ENCODE measurements at places on chromosomes 6 and 20.

GRCh38 chr6:40410821-40411220 lies 176.3 kb downstream of the LRFN2 start:
- DNase-seq, result no peak

- DNase-seq, result no peak
Measured at GRCh38 chr20:20489648-20490341, 121.9 kb downstream of the INSM1 start.

GRCh38 chr6:170227521-170227983 lies 63.3 kb downstream of the DLL1 start:
- DNase-seq, result no peak

DNA sequence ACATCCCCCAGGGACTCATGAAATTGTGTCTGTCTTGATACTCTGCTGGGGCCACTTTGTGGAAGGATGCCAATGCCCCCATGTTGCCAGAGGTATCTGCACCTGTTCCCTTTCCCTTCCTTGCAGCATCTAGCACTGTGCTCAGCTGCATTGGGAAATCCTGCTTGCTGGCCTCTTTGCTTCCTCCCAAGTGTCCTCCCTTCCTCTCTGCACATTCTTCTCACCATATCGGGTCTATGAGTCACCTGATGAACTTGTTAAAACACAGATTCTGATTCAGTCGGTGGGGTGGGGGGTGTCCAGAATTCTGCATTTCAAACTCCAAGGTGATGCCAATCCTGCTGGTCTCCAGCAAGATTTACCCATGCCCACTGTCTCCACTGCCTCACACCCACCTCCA lies 467.8 kb downstream of the PTPRT start:
- DNase-seq, result no peak

- peak; percentile 58 for DNase-seq
Measured at GRCh38 chr20:32155017-32155981, 45.8 kb downstream of the TM9SF4 start.

GRCh38 chr20:44212792-44213191 lies 2.2 kb upstream of the OSER1 start:
- no peak for DNase-seq

DNA sequence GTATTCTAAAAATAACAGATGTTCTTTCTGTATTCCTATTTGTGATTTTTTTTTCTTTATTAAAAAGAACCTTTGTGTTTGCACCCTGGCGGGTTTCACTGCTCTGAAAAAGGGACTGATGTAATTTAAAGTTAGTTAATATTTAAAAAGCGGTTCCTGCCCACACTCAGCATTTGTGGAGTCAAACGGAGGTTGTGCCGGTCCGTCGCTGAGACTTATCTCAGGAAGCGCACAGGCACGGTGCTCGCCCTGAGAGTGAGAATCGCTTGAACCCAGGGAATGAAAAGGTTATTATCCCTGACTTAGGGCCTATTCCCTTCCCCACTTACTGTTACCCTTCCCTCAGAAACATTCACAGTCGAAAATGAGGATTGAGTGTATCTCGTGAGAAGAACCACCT lies 366.7 kb downstream of the THBS2 start:
- no peak for DNase-seq

DNA sequence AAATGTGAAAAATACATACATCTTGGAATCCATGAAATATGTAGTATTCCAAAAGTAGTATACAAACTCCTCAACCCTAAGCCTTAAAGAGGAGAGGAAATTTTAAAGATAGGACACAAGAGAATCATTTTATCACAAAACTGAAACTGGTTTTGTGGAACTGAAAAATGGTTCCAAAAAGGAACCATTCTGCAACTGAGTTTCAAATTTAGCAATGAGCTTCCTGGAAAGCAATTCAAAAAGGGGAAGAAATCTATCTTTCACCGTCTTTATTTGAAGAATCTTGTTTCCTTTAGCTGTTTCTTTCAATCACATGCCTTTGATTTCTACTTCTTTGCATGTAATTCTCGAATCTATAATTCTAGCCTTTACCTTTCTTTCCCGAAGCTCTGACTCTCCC lies 32.2 kb upstream of the LAMP5 start:
- no peak for DNase-seq

- no peak for DNase-seq
Measured at GRCh38 chr20:37358366-37359150, 12.6 kb downstream of the SRC start.

DNA sequence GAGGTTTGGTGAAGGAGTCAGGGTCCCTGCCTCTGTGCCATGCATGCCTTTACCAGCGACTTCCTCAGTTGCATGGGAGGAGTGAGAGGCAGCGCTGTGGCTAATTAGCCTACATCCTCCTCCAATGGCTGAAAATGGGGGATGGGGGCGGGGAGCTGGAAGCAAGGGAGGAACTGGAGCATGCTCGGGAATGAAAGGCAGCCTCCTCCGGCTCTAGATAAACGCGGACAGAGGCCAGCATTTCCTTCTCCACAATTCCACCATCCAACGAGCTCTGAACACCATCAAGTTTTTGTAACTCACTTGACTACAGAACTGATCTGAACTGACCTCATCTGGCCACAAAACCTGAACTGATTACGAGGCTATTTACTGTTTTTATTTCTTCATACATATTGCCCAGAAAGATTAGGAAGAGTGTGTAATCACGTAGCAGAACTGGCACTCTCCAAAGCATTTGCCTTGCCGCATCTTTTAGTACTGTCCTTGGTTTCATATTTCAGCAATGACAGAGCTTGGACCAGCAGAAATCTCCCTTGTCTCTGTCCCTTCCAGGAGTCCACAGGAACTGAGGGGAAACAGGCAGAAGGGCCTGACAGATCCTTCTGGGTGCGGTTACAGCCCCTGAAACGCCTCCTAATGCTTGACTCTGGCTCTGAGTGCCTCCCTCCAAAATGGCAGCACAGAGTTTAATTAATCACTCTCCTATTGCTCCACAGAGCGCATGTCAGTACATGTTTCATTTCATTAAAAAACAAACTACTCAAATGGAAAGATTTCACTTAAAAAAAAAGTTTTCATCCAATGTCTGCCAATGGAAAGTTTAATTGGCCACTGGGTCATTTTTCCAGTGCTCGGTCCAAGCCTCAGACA lies 58.2 kb upstream of the TRAF3IP2 start:
- DNase-seq, result no peak

DNA sequence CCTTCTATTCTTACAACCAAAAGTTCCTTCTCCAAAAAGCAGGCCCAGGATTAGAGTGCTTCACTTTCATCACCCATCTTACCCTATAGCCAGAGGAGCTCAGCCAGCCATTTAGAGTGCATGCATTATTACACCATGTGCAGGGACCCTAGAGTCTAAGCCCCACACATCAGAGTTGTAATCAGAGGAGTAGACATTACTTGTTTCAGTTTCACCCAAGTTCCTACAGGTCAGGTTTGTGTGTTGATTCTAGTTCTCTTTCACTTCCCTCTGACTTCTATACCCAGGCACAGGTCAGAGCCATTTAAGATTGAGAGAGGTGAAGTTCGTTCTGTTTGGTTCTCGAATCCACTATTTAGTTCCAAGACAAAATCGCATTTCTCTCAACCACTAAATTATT lies 16.3 kb upstream of the ARFGEF3 start:
- peak; percentile 25 for DNase-seq

DNA sequence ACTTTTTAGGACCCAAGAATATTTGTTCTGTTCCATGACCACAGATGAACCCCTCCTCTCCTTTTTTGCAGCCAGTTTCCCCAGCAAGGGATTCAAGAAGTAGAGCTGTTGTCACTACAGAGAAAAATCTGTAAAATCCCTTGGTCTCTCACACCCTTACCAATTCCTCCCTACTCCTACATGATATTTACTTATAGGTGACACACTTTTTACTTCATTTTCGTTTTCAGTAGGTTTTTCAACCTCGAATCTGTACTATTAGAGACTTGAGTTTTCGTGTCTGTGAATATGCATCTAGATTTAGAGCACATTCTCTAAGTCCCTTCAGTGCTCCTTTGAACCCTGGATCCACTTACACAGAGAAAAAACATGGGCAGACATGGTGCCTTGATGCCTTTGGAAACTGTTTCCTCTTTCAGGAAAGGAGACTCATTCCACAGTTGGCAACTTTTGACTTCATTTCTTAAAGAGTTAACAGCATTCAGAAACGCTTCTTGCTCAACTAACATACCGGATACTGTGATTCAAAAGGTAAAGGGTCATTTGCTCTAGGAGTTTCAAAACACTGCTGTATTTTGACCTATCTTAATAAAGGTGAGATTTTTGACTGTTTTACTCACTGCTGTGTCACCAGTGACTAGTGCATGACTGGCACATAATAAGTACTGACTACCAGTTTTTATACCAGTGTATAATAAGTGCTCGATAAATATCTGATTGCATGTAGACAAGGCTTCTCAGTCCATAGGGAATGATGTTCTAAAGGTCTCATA lies 50.6 kb downstream of the LAMA4 start:
- no peak for DNase-seq

DNA sequence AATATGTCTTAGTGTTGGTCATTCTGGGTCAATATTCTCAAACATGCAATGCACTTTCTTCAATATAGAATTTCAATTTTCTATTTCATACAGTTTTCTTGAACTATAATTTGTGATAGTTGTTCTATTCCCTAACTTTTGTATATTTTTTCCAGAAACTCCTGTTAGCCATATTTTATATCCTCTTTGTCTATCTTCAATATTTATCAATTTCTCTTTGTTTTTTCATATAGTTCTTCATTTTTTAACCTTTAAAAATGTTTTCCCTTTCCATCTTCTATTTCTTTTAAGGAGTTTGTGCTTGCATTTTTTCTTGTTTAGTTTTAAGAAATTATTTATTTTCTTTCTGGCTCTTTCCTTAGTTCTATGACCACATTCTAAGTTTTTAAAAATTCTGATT lies 42.0 kb upstream of the MBOAT1 start:
- no peak for DNase-seq

DNA sequence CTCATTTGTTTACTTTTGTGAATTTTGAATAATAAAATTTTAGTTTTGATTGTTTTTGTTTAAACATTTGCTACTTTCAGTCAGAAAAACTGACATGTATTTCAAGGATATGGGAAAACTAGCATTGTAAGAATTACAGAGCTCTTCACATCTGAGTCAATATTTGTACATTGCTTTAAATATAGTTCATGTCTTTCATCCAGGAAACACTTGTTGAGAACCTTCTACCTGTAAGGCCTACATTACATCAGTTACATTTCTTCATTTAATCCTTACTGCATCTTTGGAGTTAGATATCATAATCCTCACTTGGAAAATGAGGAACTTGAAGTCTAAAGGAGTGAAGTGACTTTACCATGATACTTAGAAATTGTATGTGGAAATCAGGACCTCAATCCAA lies 242.9 kb downstream of the KCNQ5 start:
- no peak for DNase-seq

GRCh38 chr6:163745536-163746400 lies 331.2 kb downstream of the QKI start:
- DNase-seq, result no peak

GRCh38 chr6:30227763-30228487 lies 14.7 kb upstream of the TRIM26 start:
- peak; percentile 27 for DNase-seq

DNA sequence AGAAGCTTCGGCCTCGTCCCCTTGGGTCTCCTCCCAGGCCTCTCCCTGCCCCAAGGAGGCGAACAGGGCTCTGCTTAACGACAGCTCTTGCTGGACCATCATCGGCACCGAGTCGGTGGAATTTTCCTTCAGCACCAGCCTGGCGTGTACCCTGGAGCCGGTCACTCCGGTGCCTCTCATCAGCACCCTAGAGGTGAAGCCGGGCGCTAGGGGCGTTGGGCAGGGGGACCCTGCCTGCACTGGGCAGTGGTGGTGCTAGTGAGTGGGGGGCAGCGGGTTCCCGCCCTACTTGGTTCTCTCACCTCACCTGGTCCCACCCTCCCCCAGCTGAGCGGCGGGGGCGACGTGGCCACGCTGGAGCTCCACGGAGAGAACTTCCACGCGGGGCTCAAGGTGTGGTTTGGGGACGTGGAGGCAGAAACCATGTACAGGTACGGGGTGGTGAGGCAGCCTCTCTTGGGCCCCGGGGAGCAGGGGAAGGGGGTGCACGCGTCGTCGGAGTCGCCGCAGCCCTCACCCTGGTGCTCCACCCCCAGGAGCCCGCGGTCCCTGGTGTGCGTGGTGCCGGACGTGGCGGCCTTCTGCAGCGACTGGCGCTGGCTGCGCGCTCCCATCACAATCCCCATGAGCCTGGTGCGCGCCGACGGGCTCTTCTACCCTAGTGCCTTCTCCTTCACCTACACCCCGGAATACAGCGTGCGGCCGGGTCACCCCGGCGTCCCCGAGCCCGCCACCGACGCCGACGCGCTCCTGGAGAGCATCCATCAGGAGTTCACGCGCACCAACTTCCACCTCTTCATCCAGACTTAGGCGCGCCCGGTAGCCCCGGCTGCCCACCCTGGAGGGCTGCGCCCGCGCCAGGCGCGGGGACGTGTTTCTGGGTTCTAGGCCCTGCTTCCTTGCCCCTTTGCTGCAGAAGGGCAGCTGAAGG lies 8.3 kb upstream of the MATN4 start:
- no peak for DNase-seq

DNA sequence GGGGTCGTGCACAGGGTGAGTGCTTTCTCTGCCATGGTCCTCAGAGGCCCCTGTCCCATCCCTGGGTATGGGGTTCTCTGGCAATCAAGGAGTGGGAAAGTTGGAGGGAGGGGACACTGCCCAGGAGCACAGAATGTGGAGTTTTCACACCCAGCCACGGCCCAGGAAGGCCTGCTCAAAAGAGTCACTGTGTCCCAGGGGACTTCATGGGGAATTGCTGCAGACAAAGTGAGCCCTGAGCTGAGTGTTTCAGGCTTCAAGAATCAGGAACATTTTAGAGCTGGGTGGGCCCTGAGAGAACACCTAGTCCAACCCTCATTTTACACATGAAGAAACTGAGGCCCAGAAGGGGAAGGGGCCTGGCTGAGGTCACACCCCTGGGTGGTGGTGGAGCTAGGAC lies 5.7 kb downstream of the MAPK13 start:
- no peak for DNase-seq

- no peak for DNase-seq
Measured at GRCh38 chr6:90304308-90304707, 7.7 kb upstream of the BACH2 start.

- DNase-seq, result peak; percentile 48
Measured at GRCh38 chr6:106637717-106638341, 8.5 kb downstream of the QRSL1 start.

DNA sequence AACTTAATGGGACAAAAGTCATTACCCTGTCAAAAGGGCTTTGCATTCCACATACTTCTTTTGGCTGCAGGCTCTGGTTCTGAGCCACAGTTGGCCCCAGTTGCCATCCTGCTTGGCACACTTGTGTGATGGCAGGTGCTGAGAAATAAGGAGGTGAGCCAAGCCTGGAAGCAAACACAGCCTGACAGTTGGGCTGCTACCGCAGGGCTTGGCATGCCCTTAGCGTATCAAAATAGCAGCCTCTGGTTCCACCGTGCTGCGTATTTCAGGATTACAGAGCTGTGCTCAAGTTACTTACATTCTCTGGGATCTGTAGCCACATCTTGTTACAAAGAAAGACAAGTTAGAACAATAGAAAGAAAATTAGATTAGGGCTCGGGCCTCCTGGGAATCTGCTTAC lies 11.1 kb downstream of the MTHFD1L start:
- no peak for DNase-seq

GRCh38 chr6:151082079-151082478 lies 157.7 kb upstream of the AKAP12 start:
- no peak for DNase-seq
